Effector CD4-positive, alpha-beta T cell (primary cell): ENCODE measurements at places on chromosomes 16 and 17.
A peak's percentile ranks its signal among the peaks of the same experiment; 100 is the strongest.

GRCh38 chr17:48526608-48527546 lies 3.9 kb downstream of the HOXB1 start:
- DNase-seq, result no peak

DNA sequence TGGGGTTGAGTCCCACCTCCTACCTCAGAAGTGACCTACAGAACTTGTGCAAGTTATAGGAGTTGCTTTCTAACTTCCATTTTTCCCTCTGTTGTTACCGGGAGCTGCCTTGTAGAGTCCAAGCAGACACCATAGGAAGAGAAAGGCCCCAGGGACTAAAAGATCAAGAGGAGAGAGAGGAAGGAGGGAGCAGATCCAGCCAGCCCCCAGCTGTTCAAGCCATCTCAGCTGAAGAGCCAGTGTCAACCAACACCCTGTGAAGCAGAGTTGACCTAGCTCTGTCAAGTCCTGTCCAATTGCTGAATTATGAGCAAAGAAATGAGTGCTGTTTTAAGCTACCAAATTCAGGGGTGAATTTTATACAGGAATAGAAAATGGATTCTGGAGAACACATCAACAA lies 34.9 kb upstream of the CACNG4 start:
- no peak for DNase-seq

GRCh38 chr16:75074920-75075687 lies 41.5 kb downstream of the LDHD start:
- peak; percentile 61 for DNase-seq

DNA sequence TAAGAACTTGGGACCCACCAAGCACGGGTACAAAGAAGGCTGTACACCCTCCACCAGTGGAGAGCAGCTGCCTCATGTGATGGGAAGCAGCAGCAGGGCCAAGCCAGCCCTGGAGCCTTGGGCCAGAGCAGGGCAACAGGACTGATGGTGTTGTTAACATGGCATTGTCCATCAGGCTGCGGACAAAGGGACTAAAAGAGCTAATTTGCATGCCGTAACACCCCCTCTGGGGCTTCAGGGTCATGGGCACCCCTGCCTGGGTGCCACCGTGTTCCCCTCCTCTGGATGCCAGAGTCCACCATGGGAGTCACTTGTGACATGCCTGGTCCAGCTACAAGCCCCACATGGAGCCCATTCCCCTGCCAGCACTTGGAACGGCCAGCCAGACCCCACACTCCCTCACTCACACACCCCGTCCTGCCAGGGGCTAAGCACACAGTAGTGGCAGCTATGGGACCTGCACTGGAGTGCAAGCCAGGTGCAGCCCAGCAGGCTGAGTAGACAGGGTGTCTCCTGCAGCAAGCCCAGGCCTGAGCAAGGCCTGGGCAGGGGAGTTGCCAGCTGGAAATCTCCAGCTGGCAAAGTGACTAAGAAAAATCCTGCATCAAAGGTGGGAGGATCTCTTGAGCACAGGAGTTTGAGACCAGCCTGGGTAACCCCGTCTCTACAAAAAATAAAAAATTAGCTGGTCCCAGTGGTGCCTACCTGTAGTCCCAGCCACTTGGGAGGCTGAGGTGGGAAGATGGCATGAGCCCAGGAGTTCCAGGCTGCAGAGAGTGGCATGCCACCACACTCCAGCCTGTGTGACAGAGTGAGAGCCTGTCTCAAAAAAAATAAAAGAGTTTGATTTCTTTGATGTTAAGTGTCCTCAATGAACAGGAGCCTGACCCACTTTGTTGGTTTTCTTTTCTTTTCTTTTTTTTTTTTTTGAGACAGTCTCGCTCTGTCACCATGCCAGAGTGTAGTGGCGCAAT lies 33.7 kb downstream of the NOL11 start:
- no peak for DNase-seq
